Activated CD8-positive, alpha-beta memory T cell treated with anti-CD3 and anti-CD28 coated beads for 1 hour (primary cell): ENCODE measurements at places on chromosomes 5 and 9.

- no peak for DNase-seq
Observed at GRCh38 chr9:100217536-100217935, 118.5 kb downstream of the INVS start.

GRCh38 chr5:176542596-176543427 is 5.6 kb upstream of the RNF44 start:
- no peak for DNase-seq

- no peak for DNase-seq
Observed at GRCh38 chr5:94442991-94443390, 175.4 kb downstream of the KIAA0825 start.

GRCh38 chr5:73339711-73340110 is 108.9 kb downstream of the FOXD1 start:
- no peak for DNase-seq

DNA sequence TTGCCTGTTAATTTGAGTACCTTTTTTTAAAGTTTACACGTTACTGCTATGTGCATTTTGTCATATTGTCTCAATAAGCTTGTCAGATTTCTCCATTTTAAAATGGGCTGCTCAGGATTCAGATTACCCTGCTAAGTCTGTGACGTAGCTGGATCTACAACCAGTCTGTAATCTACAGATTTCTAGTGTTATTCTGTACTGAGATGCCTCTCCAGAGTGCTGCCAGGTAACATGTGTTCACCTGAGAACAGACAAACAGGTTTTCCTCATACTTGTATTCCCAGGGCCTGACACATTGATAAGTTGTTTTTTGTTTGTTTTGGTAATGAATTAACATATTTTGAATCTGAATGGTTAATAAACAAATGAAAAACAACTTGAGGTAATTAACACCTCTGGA is 15.3 kb downstream of the RAB24 start:
- DNase-seq = no peak

DNA sequence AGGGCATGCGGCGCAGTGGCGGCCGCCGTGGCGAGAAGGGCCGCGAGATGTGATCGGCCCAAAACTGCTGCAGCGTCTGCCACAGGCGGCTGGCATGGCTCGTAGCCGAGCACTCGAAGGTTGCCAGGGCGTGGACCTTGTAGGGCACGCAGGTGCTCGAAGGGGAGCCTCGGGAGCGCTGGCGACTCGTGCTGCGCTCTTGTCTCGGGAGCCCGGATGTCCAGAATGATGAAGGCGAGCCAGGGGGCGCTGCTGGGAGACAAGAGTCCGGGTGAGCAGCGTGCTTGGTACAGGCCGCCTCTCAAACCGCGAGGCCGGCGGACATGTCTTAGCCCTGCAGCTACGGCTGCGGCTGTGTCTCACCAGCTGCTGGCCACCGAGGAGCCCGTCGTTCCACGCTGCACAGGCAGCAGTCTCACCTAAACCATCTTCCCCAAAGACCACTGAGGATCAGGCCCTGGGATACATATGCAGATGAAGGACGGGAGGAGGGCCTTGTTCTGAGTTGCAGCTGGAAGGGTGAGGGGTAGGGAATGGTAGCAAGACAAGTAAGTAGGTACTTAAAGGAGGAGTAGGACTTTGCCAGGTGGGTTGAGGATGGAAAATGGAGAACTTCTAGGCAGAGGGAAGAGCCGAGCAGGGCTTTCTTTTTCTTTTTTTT is 1.7 kb downstream of the CBY3 start:
- no peak for DNase-seq

DNA sequence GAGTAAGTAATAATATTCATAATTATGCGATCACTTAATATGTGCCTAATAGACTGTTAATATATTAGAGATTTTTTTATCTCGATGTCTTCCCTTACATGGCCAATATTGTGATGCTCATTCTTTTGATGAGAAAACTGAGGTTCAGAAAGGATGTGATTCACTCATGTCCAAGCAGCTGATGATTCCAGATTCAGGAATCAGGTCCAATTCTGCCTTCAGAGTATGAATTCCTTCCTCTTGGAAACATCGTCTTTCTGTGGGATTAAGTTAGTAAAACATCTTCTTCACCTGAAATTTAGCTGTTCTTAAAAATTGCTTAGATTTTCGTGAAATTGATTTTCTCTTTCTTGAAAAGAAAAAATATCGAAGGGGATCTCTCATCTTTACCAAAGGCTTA is 242.5 kb upstream of the RFX3 start:
- DNase-seq = no peak

DNA sequence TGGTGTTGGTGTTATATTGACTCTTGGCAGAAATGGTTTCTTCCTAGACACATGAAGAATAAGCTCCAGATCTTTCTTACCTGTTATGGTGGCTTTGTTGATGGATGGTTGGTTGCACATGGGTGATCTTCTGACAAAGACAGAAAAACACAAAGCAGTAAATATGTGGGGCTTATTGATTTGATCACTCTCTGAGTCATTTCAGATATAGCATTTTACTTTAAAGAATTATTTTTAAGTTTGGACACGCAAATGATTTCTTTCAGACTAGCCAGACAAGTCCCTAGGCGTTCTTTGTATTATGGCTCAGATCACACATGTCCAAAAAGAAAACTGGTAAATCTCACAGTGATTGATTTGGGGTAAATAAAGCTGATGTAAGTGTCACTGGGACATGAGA is 597.6 kb downstream of the RAB3C start:
- no peak for DNase-seq

DNA sequence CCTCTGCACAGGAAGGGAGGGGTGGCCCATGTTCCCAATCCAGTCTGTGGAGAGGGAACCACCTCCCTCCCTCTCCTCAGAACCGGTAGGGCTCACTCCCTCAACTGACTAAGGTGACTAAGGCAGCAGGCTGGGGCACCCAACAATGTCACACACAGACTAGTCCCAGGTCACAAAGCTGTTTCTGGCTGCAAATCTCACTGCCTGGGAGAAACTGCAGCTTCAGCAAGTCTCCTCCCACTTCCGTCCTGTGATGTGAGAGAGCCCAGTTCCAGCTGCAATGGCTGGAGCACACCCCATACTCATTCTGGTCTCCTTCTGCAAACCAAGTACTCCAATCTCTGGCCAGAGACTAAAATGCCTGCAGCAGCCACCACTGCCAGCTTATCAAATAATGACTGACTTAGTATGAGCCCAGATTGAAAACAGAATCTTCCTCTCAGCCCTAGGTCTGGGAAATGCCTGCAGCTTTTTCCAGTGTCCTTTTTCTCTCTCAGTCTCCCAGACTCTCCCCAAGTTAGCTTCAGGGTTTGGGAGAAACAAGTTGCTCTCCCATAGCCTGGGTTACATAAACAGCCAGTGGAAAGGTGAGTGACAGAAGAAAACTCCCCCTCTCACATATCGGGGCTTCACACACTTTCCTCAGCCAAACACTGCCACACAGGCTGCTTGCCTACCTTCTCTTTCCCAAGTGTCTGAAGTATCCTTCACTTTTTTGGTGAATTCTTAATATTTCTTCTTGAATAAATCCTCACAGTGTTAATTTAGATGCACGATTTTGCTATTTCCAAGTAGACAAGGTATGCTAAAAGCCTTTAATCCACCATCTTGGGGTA is 247.4 kb upstream of the RASA1 start:
- DNase-seq = no peak

DNA sequence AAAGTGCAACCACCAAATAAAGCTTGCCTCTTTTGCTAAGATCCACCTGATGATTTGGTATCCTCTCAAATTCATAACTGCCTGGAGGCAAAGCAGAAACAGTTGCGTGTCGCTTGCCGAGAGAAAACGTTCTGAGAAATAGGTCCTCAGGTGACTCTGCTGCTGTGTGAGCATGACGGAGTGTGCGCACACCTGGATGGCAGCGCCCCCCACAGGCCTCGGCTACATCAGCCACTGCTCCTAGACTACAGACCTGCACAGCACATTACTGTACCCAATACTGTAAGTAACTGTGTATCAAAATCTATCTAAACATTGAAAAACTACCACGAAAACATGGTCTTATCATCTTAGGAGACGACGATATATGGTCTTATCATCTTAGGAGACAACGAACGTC is 87.4 kb downstream of the CAMSAP1 start:
- no peak for DNase-seq

DNA sequence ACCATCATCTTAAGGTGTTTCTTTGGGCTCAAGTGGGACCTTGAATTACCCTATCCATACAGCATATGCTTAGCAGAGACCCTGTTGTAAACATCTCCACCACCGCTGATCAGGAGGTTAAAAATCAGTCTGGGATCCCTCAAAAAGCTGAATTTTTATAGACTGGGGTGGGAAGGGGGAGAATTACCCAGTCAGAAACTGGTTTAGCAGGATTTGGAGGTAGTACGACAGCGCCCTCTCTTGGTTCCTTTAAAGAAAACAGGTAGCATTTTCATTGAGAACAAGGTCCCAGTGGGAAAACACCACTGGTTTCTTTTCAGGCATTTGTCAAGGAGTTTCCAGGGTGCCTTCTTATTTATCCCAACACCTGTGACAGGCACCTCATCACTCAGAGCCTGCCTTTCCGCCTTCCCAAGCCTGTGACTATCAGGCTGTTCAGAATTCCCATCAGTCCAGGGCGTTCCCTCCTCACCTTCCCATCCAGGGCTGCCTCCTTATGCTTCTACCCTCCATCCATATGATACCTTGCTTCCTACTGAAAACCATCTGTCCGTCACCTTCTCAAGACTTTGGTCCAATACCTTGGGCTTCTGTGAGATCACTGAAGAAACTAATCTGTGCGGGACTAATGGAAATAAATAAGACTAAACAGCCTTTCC is 203.8 kb upstream of the RAI14 start:
- DNase-seq = no peak

DNA sequence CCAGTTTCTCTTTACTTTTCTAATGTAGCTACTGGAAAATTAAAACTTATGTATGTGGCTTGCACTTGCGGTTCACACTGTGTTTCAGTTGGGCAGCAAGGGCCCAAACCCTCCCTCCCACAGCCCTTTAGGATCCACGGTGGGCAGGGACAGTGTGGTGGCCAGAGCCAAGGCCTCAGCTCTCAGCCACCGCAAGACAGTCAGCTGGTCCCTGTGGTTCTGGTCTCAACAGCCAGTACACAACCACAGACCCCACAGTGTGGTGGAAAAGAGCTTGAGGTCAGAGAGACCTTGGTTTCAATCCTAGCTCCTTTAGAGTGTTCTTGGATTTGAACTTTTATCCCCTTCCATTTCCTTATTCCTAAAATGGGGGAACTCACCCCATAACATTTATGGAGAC is 153.0 kb upstream of the SMIM23 start:
- no peak for DNase-seq

GRCh38 chr5:51230336-51230735 is 152.9 kb upstream of the ISL1 start:
- no peak for DNase-seq

DNA sequence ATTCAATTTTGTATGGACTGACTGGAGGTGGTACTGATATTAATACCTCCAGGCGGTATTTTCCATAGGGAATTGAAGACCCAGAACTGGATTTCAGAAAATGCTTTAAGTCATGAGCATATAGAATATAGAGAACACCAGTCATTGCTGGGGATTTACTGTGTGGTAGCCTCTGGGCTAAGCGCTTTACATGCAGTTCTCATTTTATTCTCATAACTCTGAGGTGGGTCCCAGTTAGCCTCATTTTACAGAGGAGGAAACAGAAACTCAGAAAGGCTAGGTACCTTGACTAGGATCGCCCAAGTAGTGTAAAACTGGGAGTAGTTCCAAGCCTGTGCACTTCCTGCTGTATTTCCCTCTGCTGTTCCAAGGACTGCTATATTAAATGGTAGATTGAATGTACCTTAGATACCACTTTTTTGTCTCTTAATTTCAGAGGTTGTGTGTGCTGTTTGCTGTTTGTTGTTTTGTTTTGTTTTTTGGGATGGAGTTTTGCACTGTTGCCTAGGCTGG is 13.8 kb downstream of the SLC44A1 start:
- no peak for DNase-seq

DNA sequence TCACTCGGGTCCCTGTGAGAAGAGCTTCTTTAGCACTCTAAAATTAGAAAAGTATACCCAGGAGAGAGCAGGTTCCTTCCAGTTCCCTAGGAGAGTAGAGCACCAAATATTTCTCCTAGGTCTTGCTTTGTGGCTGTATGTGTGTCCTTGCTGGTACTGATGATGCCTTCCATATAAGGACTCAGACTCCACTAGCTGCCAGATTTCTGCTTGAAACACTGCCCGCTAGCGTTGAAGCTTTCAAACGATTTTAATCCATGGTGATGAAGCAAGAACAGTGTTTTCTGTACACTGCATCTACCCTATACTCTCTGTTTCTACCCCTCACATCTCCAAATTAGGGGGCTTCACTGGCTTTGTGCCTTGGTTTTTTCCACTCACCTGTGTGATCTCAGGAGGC is 2.4 kb upstream of the SMC2 start:
- no peak for DNase-seq

DNA sequence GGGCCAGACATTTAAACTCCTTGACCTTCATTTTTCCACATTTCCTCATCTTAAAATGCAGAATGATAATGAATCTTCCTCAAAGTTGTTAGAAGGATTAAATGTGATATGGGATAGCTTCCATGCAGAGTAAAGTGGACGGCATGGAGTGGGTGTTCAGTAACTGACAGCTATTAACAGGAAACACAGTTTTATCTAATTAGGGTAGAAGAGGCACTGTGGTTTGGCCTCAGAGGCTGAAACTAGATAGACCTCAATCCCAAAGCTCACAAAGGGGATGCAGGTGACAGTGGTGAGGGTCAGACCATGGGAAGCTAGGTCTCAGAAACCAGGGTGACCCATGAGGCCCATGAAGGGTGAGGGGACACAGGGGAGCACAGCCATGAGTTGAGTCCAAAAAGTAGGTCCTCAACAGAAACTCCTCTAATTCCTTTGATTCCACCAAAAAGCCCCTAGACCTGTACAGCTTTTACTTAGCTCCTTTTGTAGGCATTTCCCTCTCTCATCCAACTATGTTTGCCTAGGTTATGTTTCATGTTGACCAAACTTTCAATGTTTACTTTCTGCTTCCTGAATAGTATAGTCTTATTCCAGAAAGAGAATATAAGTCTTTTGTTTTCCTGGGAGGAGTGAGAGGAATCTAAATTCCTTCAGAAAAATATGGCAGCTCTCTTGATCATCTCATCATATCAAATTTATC is 27.9 kb upstream of the GLDC start:
- no peak for DNase-seq

DNA sequence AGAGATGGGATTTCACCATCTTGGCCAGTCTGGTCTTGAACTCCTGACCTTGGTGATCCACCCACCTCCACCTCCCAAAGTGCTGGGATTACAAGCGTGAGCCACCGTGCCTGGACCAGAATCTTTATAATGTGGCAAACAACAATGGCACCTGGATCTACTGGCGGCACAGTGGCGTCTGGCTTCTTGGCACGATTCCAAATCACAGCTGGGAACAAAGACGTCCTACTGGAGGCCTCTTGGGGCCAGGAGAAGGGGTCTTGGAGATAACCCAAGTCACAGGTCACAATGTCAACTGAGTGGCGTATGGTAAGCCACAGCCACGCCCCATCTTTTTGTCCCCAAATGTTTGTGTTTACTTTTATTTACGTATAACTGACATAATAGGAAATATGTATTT is 77.8 kb upstream of the RAPGEF1 start:
- no peak for DNase-seq

DNA sequence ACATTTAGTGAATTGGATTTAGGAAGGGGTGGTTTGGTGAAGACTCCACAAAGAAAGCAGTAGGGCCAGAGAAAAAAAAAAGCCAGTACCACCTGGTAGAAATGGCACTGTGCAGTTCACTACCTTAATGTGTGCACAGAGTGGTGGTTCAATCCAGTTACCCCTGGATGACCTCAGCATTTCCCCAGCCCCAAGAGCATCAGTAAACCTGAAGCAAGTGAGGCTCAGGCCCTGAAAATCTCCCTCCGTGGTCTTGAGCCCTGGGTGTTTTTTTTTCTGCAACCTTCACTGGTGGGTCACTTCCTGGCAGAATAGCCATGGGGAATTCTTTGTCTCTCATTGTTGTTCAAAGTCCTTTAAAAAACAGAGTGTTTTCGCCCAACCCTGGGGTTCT is 202.9 kb downstream of the GADD45G start:
- DNase-seq = no peak
